T-helper 2 cell treated with Interferon-gamma antibody and Interleukin-4, amounts not matched to agents 5 μg/mL and 100 μg/mL, for 36 hours (primary cell): ENCODE measurements at places on chromosomes 3 and 15.

DNA sequence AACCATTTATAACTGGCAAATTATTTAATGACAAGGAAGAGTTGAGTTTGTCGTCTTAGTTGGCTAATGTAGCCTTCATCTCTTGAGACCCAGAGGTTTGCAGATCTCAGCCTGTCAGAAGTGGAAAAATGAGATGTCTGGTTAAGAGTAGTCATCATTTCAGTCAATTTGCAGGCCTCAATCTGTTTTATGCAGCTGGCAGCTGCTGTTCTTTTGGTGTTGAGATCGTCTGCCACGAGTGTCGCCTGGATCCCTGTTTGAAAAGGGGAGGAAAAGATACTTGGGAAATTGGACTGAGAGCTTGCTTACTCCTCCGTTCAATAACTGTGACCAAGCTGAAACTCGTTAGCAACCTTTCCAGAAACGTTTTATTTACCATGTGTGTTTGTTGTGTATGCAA, 2.3 kb downstream of the PHLDB2 start:
- DNase-seq = no peak

- DNase-seq = no peak
These were observed 35.0 kb downstream of the ATP2B2 start for GRCh38 chr3:10470120-10471053.

GRCh38 chr15:45326280-45326679, 52.1 kb downstream of the GATM start:
- DNase-seq = no peak

DNA sequence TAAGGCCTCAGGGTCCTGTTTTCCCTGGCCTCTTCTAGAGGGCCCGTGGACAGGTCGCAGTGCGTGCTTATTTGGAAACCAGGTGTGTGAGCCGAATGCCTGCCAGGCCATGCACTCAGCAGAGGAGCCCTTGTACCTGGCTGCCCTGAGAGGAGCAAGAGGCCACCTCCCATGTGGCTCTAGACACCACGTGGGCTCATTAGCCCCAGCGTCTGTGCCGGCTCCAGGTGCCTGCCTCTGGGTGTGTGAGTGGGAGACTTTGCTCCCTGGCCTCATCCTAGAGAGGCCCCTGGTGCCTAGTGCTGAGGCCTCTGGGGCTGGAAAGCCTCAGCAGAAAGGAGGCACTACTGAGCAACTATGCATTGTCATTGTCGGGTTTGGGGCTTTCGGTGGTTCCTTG, 50.4 kb downstream of the KLF13 start:
- DNase-seq = no peak

- DNase-seq = peak; percentile 84
These were observed 11.9 kb downstream of the CX3CR1 start for GRCh38 chr3:39267631-39268548.

- no peak for DNase-seq
These were observed 32.4 kb downstream of the FRMD4B start for GRCh38 chr3:69353503-69353902.

- DNase-seq = no peak
These were observed 49.5 kb upstream of the HACD2 start for GRCh38 chr3:123634149-123635051.
